Activated T-cell treated with anti-CD3 and anti-CD28 coated beads, Interleukin-2, amount 50 U/mL, for 4 hours (primary cell): ENCODE measurements at places on chromosomes 11 and 22. TPM values are rescaled to one million over a fixed set of nuclear protein-coding genes. Genes with fewer than 3 reads are reported as not detected.

DNA sequence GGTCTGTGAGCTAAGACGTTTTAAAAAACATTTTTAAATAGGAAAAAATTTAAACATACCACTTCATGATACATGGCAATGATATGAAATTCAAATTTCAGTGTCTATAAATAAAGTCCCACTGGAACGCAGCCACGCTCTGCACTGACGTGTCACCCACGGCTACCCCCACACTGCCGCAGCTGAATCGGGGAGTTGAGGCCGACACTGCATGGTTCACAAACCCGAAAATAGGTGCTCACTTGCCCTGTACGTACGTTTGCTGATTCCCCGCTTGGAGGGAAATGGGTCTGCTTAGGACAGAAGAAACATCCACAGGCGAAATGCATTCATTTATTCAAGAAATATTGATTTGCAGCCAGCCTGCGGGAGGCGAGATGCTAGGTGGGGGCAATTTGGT lies 1342.3 kb downstream of the TBC1D22A start:
- no peak for DNase-seq

The MMP27 gene
- total RNA-seq = not detected

DNA sequence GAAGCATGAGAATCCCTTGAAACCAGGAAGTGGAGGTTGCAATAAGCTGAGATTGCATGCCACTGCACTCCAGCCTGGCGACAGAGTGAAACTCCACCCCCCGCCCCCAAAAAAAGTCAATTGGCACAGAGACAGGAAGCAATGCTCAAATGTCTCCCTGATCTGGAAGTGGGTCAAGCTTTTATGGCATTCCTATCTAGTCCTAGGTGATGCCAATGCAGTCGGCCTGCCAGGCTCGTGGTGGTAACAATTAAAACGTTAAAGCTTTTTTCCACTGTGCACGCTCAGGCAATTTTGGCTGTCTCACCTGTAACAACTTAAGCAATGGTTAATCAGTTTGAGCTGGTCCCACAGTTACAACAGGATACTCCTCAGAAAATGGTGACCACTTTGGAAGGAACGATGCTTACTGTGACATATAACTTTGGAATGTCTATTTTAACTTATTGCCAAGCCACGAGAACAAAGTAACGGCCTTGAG lies 18.9 kb upstream of the PISD start:
- DNase-seq = no peak

The TNNT3 gene
- not detected for total RNA-seq

GRCh38 chr11:14424096-14424495 lies 65.1 kb upstream of the RRAS2 start:
- DNase-seq = no peak

DNA sequence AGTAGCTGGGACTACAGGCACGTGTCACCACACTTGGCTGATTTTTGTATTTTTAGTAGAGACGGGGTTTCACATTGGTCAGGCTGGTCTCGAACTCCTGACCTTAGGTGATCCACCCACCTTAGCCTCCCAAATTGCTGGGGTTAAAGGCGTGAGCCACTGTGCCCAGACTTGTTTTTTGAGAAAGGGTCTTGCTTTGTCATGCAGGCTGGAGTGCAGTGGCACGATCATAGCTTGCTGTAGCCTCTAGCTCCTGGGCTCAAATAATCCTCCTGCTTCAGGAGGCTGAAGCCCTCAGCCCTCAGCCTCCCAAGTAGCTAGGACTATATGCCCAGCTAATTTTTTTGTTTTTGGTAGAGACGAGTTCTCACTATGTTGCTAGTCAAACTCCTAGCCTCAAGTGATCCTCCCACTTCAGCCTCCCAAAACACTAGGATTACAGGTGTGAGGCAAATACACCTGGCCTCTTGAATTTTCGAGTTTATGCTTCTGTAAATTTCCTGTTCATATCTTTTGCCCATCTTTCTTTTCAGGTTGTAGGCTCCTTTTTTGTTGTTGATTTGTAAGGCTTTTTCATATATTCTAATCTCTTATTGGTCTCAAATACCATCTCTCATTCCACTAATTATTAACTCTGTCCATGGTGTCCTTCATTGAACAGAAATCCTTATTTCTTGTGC lies 3.4 kb upstream of the RBM4B start:
- no peak for DNase-seq

DNA sequence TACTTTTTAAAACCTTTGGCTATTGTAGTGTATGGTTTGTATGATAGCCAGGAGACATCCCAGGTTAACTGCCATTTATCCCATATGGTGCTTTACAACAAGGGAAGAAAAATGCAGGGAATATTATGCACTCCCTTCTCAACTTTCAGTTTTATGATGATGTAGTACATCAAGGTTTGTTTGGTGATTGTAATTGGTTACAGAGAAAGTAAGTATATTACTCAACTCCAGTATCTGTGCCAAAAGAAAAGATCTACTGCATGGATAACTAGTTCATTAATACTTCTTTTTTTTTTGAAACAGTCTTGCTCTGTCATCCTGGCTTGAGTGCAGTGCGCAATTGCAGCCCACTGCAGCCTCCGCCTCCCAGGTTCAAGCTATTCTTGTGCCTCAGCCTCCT lies 65.3 kb downstream of the BCL2L13 start:
- no peak for DNase-seq
